ENCODE measurements at places on chromosomes 6 and 20.

- no peak for DNase-seq
These were observed 237.5 kb upstream of the SLC35B3 start for GRCh38 chr6:8672882-8673281.

GRCh38 chr20:3420211-3420707 is 12.8 kb upstream of the DNAAF9 start:
- no peak for DNase-seq

DNA sequence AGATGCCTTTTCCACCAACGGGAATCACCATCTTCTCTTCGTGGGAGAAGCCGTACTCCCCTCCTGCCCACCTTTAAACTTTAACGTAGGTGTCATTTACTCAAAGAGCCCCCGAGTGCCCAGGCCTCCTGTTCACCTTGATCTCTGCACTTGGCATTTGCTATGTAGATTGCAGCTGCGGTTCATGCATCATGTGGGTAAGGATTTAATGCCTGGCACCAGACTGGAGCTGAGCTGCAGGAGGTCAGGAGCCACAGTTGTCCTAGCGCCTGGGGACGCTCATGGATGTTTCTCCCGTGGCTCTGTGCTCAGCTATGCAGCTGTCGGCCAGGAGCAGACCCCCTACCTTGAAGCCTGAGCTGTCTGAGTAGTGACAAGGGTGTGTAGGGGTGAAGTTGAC is 133.7 kb downstream of the CDH4 start:
- no peak for DNase-seq

- no peak for DNase-seq
These were observed 83.8 kb downstream of the GJA10 start for GRCh38 chr6:89977808-89978748.
